Bronchus fibroblast of lung (primary cell): ENCODE measurements at places on chromosomes 6 and 20. TPM values are rescaled to one million over a fixed set of nuclear protein-coding genes. Genes with fewer than 3 reads are reported as not detected.

Gene MAVS
- 19.6 and 19.7 TPM in 2 replicates for total RNA-seq

Gene NKX2-2
- total RNA-seq = not detected in 2 replicates

Gene DPPA5
- total RNA-seq = not detected in 2 replicates

Gene LGSN
- total RNA-seq = not detected in 2 replicates

Gene CCM2L
- not detected in 2 replicates for total RNA-seq

Gene IMPG1
- total RNA-seq = 0.30 TPM in 1 of 2 replicates, not detected in the other

Gene GPLD1
- total RNA-seq = 0.15 and 0.17 TPM in 2 replicates

Gene MRPS18B
- total RNA-seq = 65.1 and 70.5 TPM in 2 replicates

Gene C6orf136
- 6.8 and 8.7 TPM in 2 replicates for total RNA-seq

Gene HLA-DRB5
- total RNA-seq = not detected in 2 replicates

Gene ABHD16B
- not detected in 2 replicates for total RNA-seq

Gene ZSCAN23
- total RNA-seq = 1.5 and 2.5 TPM in 2 replicates

Gene GMNN
- 49.7 and 51.6 TPM in 2 replicates for total RNA-seq

Gene GJA10
- not detected in 2 replicates for total RNA-seq

Gene ZCCHC3
- total RNA-seq = 16.2 and 20.0 TPM in 2 replicates

Gene RHAG
- not detected in 2 replicates for total RNA-seq

Gene CYP24A1
- total RNA-seq = 0.17 TPM in 1 of 2 replicates, not detected in the other

Gene DOK5
- 7.2 and 9.8 TPM in 2 replicates for total RNA-seq

Gene TNNC2
- total RNA-seq = 0.84 TPM in 1 of 2 replicates, not detected in the other

Gene NHSL1
- total RNA-seq = 8.6 and 9.9 TPM in 2 replicates

Gene LINC00237
- total RNA-seq = not detected in 2 replicates

Gene BMP5
- total RNA-seq = 1.9 and 2.0 TPM in 2 replicates
